ENCODE measurements at places on chromosomes 7 and 10.
A peak's percentile ranks its signal among the peaks of the same experiment; 100 is the strongest.

GRCh38 chr10:132915411-132915810 is 27.0 kb downstream of the CFAP46 start:
- H3K4me3 ChIP-seq = no peak overlapping the region
- H3K27me3 ChIP-seq = no peaks in the 10 kb centered on the region
- H3K27ac ChIP-seq = no peak overlapping the region
- DNase-seq = peak; percentile 25
- no peaks in the 10 kb centered on the region for H3K36me3 ChIP-seq
- no peaks in the 10 kb centered on the region for H3K4me1 ChIP-seq

GRCh38 chr7:39664057-39664456 is 40.7 kb downstream of the RALA start:
- H3K27ac ChIP-seq = no peak overlapping the region
- H3K36me3 ChIP-seq = no peaks in the 10 kb centered on the region
- no peak for DNase-seq
- H3K27me3 ChIP-seq = no peaks in the 10 kb centered on the region
- peaks cover 2% of the 10 kb centered on the region for H3K4me1 ChIP-seq
- H3K4me3 ChIP-seq = no peak overlapping the region

DNA sequence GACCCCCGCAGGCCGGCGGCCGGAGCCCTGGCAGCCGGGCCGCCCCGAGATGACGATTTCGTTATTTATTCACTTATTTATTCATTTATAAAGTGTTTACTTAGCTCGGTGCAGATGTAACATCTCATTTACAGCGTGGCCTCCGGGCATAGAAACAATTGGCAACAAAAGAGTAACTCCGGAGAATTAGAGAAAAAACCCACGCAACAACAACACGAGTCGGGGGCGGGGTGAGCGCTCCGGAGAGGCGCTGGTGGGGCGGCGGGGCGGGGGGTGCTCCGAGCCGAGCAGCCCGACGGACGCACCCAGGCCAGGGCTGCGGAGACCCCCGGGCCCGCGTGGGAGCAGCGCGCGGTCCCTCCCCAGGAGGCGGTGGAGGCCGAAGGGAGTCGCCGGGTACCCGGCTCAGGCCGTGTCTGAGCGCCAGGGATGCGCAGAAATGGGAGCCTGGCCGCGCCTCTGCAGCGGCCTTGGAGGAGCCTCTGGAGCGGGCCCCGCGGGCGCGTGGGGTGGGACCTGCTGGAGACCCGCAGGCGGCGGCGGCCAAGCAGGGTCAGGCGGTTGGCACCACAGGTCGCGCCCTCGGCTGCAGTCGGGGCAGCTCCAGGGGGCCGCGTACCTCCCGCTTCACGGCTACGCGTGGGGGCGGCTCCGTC is 14.3 kb downstream of the UNCX start:
- H3K27ac ChIP-seq = no peak overlapping the region
- peaks cover 33% of the 10 kb centered on the region for H3K27me3 ChIP-seq
- DNase-seq = no peak
- H3K4me1 ChIP-seq = peaks cover 3% of the 10 kb centered on the region
- no peaks in the 10 kb centered on the region for H3K36me3 ChIP-seq

DNA sequence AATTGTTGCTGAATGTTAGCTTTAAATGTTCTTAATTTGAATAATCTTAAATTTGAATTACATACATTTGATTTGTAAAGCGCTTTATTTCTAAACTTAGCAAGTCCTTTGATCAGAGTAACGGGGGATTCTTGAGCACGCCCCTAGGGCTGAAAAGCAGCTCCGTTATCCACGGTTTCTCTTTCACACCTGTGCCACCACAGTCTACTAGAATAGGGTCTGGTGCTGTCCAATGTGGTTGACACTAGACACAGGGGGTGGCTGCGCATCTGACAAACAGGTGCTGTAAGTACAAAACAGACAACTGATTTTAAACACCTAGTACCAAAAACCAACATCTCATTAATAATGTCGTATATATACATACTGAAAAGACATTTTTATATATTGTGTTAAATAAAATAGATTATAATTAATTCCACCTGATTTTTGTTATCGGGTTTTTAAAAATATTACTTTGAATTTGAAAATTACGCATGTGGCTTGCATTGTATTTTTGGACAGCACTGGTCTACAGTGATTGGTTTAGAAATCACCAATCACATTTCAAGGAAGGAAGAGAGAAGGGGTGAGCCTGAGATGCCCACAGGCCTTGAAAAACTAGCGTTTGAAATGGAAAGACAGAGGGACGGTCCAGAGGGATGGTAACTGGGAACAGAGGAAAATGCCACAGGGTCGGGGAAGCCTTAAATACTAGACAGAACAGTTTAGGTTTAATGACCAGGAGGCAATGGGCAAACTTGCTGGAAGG is 7.3 kb downstream of the SEPHS1 start:
- H3K27ac ChIP-seq = no peak overlapping the region
- no peak overlapping the region for H3K4me3 ChIP-seq
- no peak for DNase-seq
- H3K27me3 ChIP-seq = no peaks in the 10 kb centered on the region
- H3K36me3 ChIP-seq = no peaks in the 10 kb centered on the region

DNA sequence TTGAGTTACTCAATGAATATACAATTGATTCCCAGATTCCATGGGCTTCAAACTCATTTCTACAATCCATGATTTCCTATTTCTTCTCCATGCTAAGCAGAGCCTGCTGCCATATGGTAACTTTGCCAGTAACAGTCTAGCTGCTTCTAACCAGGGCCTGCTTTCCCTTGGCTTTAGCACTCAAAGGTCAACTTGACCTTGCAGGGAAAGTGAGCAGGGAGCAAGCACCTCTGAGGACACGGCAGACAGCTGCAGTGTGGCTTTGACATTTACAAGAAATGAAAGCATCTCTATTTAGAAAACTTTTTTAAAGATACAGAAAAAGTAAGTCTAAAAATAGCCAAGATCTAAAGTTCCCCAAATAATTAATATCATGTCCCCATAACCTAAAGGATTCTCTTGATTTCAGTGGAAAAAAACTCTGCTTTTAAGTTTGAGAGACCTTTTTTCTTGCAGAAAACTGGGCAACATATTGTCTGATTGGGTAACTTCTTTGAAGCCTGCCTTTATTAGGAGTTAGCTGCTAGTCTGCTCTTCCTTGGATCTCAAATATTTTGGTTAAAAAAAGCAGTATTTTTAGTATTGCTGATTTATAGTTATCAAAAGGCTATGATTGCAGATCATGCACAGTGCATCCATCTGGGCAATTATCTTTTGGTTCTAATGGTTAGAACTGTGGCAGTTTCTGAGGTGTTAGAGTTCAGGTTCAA is 257.9 kb downstream of the AHR start:
- no peaks in the 10 kb centered on the region for H3K27me3 ChIP-seq
- H3K4me1 ChIP-seq = peaks cover 10% of the 10 kb centered on the region
- no peak overlapping the region for H3K4me3 ChIP-seq
- no peak for DNase-seq

DNA sequence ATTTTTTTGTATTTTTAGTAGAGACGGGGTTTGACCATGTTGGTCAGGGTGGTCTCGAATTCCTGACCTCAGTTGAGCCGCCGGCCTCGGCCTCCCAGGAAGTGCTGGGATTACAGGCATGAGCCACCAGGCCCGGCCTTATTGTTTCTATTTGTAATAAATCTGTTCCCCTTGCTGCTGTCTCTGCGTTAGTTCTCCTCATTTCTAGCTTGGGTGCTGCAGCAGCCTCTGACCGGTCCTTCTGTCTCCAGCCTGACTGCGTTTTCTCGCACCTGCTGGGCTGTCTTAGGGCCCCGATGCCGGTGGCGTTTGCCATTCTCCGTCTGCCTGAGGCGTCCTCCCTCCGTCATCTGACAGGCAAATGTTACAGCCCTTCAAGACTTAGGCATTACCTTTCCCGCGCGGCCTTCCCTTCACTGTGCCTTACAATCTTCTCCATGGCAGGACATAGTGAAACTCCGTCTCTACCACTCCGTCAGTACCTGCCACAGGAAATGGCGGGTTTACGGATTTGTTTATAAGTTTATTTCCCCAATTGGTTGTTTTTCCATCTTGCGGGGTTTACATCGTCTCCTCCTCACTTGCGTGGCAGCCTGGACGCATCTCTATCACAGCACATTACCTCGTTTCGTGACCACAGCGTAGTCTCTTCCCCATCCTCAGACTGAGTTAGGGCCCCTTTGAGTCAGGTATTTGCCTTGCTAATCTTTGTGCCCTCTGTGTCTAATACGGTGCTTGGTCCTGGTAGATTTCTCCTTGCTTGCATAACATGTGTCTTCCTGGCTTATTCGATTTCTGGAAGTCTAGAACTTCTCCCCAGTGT is 2.3 kb upstream of the GIMAP8 start:
- H3K36me3 ChIP-seq = no peaks in the 10 kb centered on the region
- no peak overlapping the region for H3K27ac ChIP-seq
- no peak for DNase-seq
- no peaks in the 10 kb centered on the region for H3K4me1 ChIP-seq

DNA sequence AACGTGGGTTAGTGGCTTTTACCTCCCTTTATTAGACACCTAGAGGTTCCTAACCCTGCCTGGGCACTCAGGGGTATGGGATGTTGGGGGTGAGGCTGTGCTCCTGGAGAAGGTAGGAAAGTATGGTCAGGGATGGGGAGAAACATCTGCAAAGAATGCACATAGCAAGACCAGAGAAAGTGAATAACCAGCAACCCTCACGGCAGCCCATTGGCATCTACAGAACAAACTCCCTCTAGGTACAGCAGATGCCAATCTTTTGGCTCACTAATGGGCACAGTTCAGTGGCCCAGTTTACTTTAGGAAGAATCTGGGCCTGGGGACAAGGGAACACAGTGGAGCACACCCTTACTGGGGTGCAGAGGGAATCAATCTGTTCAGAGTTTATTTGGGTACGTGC is 143.9 kb downstream of the JAZF1 start:
- no peak overlapping the region for H3K27ac ChIP-seq
- no peaks in the 10 kb centered on the region for H3K36me3 ChIP-seq
- no peaks in the 10 kb centered on the region for H3K27me3 ChIP-seq
- no peak overlapping the region for H3K4me3 ChIP-seq

- peaks cover 3% of the 10 kb centered on the region for H3K4me1 ChIP-seq
- H3K27me3 ChIP-seq = no peaks in the 10 kb centered on the region
- H3K36me3 ChIP-seq = no peaks in the 10 kb centered on the region
- H3K27ac ChIP-seq = no peak overlapping the region
Observed at GRCh38 chr7:105871142-105871541, 5.3 kb downstream of the ATXN7L1 start.
